ENCODE measurements at places on chromosomes 3 and 15.

- no peak for DNase-seq
Measured at GRCh38 chr3:108292450-108292849, 3.9 kb upstream of the HHLA2 start.

DNA sequence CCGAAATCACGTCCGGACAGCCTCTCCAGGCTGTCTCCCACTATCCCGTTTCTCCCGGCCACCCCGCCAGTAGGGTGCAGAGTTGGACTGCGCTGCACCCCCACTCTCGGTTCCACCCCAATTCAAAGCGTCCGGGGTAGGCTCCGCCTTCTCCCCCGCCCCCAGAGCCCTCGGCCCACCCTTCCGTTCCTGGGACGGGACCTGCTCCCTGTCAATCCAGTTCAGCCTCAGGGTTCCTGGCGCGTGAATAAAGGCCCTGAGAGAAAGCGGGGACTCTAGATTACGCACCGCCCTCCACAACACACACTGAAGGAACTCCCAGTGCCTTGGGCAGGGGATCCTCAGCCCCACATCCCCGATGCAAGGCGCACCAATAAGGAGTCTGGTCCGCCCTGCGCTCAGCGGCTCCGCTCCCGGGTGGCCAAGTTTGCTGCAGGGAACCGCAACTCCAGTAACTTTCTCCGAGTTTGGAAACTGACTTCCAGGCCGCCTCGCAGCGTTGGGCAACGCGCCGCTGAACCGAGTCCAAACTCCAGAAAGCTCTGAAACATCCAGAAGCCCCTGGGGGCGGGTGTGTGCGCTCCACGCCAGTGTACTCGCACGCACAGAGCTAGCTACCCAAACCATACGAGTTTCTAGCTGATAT is 1.9 kb downstream of the ADAMTS9 start:
- peak; percentile 93 for DNase-seq

DNA sequence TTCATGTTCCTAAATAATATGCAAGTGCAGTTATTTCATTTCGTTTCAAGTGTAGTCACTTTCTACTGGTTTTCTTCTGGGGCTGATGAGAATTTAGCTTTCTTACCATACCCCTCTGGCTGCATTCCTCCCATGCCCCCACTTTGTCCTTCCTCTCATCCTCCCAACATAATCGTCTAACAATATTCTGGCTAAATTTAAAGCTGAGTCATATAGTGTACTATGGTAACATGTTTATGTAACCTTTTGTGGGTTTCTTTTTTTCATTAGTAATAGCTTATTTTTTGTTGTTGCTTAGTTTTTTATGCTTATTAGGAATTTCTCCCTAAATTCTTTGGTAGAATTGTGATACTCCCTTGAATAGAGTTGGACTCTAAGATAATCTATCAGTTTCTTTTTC is 30.5 kb downstream of the DUT start:
- DNase-seq = no peak

GRCh38 chr3:161409069-161409468 is 37.8 kb upstream of the SPTSSB start:
- peak; percentile 44 for DNase-seq

DNA sequence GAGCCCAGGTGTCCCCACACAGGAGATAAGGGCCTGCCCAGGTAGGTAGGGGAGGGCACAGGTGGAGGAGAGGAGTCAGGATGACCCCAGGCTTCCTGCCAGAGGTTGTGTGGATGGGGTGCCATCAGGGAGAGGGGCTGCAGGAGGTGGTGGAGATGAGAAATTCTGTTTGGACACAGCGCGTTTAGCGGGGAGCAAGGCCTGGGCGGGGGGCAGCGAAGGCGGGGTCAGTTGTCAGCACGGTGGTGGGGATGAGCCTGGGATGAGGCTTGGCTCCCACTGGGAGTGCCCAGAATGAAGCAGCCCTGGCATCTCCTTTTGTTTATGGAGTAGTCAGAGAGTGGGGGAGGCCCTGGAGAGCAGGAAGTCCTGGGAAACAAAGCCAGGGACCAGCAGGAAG is 14.6 kb downstream of the RNF123 start:
- no peak for DNase-seq

DNA sequence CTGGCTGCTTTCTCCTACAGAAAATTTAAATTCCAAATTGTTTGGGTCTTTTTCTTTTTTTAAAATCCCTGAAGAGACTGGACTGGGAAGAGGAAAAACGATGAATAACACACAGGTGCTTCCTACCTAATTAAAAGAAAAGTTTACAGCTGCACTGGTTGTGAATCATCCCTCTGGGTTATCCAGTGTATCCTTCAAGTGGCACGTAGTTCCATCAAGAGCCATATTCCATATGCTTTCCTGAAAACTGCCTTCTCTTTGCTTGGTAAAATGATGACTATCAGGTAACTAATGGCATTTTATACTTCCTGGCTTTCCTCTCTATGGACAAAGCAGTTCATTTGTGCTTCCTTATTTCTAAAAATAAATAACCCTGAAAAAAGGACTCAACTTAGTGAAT is 123.2 kb downstream of the MAGI1 start:
- DNase-seq = no peak

- no peak for DNase-seq
Measured at GRCh38 chr15:46059921-46060594, 425.2 kb downstream of the SQOR start.

DNA sequence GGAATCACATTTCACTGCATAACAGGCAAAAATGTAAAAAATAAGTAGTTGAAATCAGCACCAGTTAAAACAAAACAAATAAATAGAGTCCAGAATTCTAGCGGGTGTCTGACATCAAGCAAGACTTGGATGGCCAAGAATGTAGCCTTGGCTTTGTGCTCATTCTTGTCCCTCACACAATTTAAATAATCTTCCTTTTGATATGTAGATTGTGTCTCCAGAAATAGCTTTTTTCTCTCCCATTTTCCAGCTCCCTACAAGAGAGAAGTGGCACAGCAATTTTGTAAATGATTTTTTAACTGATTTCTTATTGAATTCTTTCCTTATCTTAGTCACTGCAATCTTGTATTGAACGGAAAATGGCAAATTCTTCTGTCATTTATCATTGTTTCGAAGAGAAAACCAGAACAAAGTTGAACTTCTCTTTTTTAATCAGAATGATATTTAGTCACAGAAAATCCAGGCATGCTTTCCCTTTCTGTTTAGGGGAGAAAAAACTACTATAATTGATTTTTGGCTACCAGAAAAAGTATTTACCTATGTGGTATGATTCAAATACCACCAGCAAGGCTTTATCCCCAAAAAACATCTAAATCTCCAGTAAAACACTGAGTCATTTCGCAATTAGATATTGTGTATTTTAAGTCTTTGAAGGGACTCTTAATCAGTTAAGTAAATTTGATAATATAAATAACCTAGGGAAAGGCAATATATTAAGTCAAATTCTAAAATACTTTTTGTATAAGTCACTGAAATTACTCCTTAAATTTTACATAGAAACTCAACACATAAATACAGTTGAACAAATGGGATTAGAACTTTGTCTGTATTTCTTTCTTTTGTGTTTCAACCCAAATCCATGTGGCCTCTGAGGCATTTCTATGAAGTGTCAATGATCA is 481.7 kb downstream of the GBE1 start:
- DNase-seq = peak; percentile 2

GRCh38 chr3:49386056-49386756 is 25.6 kb downstream of the RHOA start:
- DNase-seq = no peak

DNA sequence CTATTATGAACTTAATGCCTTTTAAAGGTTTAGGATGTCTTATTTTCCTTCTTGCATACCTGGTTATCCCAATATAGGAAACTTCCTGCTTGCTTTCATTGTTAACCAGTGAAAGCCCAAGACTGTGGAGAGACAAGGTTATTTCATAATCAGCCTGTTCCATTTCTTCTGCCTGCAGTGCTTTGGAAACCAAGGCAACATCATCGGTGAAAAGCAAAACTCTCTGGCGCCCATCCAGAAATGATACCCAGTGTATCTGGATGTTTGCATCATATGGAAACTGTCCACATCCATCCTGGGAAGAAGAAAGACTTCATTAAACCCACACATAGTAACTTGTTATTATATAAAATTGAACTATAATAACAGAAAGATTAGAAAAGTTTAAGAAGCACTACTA is 170.1 kb downstream of the VPS13C start:
- no peak for DNase-seq

DNA sequence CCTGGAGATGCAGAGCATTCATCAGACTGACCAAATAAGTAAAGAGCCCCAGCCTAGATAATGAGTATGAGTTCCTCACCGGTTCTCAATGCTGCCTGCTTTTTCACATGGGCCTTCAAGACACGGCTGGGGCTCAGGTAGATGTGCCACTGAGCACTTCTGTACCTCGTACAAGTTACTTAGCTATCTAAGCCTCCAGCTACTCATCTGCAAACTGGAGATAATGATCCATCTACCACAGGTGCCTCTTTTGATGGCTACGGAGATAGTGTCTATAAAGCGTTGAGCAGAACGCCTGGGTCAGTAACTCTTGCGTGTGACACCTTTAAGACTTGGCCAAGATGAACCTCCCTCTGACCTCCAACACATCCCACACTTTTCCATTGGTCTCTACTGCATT is 56.3 kb downstream of the CCR4 start:
- DNase-seq = no peak
